ENCODE measurements at places on chromosomes 3 and 15.

GRCh38 chr3:154904328-154904727, 175.8 kb upstream of the MME start:
- peak; percentile 35 for DNase-seq

DNA sequence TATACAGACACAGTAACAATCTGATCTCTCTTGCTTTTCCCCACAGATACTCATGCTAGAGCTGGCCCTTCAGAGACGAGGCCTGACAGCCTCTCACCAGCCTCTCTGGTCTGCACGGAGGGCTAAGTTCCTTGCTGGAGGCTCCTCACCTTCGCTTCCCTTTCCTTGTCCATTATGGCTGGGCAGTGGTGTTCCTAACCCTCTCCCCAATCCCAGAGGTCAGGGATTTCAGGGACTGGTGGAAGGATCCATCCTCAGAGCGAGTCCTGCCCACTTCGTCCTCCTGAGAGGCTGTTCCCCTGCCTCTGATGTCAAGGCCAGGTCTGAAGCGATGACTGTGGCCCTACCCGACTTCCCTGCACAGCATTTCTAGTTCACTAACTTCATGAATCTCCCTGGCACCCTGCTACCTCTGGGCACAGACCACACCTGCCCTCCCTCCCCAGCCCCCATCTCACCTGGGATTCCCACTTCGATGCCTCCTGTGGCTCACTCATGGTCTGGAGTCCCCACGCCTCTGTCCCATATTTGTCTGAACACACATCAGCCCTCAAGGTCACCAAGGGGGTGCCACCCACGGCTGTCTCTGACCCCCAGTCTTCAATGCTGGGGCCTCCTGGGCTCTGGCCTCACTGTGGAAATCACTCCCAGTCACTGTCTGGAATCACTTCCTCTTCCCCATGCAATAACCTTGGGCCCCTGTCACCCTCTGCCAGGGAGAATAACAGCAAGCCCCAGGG, 124.9 kb upstream of the PRR20G start:
- DNase-seq, result no peak

- DNase-seq, result no peak
Observed at GRCh38 chr15:48419896-48420295, 88.7 kb downstream of the DUT start.

GRCh38 chr15:37102305-37103162, 2.2 kb upstream of the MEIS2 start:
- DNase-seq, result no peak

- no peak for DNase-seq
Observed at GRCh38 chr3:43307226-43307625, 20.9 kb downstream of the SNRK start.

- DNase-seq, result no peak
Observed at GRCh38 chr15:36643551-36643950, 64.1 kb downstream of the CDIN1 start.

GRCh38 chr3:73685061-73685460, 60.3 kb upstream of the PDZRN3 start:
- DNase-seq, result peak; percentile 79

GRCh38 chr15:60540002-60540651, 61.2 kb upstream of the ICE2 start:
- no peak for DNase-seq

GRCh38 chr15:45551676-45552075, 29.1 kb upstream of the SLC30A4 start:
- DNase-seq, result no peak

- DNase-seq, result no peak
Observed at GRCh38 chr3:150384296-150385212, 23.5 kb upstream of the TSC22D2 start.

GRCh38 chr3:174002543-174002942, 605.0 kb downstream of the NLGN1 start:
- no peak for DNase-seq

DNA sequence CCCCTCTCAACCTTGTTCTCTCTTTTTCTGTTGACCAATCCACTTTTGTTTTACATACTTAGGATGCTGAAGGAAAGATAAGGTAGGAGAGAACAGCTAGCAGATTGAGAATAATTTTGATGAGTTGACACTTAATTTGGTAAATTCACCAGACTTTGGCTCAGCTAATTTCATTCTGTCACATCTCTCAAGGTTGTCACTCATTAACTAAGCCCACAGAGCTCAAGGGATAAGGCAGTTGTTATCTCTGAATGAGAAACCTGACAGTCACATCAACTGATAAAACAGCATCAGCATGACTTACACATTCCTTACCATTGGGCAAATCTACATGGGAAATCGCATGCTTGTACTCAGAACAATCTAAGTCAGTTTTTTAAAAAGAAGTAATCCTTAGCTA, 591.4 kb downstream of the NLGN1 start:
- DNase-seq, result no peak

DNA sequence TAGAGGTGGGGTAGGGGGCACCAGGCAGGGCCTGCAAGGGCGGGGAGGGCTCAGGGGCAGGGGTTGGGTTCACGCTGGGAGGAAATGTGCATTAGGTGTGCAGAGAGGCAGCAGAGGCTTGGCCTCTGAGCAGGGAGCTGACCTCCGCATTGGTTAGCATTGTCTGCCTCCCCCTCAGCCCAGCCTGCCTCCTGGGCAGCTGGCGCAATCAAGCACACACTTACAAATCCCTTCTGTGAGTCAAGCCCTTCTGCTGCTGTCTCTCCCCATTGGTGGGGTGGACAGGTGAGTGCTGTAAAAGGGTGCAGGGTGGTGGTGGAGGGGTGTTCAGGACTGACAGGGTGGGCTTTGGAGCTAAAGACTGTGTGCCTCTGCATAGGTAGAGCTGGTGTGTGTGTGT, 9.3 kb downstream of the LOXL1 start:
- no peak for DNase-seq

DNA sequence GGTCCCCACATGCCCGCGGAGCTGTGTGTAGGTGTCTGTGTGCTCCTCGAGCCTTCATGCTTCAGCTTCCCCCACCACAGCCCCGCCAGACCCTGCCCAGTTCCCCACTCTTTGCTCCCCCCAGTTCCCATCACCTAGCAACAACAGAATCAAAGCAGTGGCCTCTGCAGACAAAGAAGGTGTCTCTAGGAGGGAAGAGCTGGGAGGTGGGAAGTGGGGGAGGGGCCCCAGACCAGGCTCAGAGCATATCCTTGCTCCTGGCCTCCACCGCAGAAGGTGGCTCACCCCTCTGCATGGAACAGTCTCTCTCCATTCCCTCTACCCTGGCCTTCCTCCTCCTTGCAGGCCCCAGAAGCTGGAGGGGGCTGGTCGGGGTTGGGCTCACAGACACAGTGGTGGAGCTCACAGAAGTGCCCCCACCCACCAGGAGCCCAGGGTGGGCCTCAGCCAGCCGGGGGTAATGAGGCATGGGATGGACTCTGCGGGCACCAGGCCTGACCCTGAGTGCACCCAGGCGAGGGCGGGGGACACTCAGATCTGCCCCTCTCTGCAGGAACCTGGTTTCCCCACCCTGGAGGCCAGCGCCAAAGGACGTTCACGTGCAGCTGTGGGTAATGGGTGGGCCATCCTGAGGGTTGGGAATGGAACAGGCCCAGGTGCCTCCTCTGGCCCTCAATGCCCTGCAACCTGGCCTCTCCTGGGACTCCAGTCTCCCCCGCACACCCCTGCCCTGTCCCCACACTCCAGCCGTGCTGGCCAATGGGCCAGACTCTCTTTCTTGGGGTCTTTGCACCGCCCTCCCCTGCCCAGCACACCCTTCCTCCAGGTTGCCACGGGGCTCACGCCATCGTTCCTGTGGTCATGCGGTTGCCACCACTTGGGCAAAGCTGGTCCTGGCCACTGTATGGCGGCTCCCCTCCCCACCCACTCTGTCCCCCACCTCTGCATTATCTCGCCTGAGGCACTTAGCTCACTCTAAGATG, 53.4 kb downstream of the TPRA1 start:
- DNase-seq, result peak; percentile 65

DNA sequence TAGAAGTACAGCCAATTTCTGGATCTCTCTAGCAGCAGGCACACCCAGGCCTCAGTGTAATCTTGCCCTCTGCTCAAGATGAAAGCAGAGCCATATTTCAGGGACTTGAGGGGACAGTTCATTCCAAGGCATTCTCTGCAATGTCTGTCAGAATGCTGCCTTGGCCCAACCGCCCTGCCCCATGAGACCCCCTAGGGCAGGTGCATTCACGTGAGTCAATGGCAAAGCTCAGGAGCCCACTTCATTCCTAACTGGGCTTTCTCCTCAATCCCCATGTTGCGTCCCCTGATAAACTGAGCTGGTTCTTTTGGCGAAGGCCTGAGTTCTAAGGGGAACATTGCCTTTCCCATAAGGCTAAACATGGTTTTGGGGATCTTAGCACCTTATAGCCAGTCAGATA, 9.5 kb downstream of the SNTN start:
- DNase-seq, result no peak

GRCh38 chr15:69194854-69195253, 34.4 kb downstream of the GLCE start:
- DNase-seq, result no peak

GRCh38 chr15:63598473-63599400, 1.6 kb downstream of the FBXL22 start:
- no peak for DNase-seq

GRCh38 chr3:166661621-166662020, 718.5 kb downstream of the ZBBX start:
- DNase-seq, result no peak

GRCh38 chr3:42639192-42639591, 14.3 kb upstream of the ZBTB47 start:
- DNase-seq, result no peak

DNA sequence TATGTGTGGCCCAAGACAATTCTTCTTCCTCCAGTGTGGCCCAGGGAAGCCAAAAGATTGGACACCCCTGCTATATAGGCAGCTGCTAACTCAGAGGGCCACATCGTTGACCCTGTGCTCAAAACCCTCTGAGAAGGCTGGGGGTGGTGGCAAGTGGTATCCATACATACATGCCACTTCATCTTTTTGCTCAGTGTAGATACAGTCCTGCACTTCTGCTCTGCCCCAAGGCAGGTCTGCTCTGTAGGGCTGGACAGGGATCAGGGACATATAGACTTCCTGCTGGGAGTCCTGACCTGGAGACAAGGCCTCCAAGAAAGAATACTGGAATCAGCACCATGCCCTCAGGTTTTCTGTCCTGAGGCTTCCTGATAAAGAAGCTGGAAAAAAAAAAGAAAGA, 4.5 kb upstream of the HCN4 start:
- DNase-seq, result no peak

- no peak for DNase-seq
Observed at GRCh38 chr15:41024131-41024530, 70.9 kb downstream of the CHAC1 start.

GRCh38 chr3:48285132-48285531, 44.2 kb downstream of the ZNF589 start:
- no peak for DNase-seq

DNA sequence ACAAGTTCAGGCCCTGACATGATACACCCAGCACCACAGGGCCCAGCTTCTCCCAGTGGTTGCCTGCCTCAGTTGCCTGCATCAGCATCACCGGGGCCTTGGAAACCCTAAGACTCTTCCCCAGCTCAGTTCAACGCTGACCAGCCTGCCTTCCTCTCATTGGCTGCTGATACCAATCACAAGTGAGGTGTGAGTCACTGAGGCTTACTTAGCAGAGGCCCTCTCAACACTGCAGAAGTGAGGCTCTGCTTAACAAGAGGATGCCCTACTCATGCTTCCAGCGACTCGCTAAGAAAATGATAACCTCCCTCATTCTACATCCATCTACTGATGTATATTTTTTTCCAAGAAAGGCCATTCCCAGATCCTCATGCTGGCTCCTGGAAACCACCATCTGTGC, 151.9 kb downstream of the ADAMTS17 start:
- no peak for DNase-seq

DNA sequence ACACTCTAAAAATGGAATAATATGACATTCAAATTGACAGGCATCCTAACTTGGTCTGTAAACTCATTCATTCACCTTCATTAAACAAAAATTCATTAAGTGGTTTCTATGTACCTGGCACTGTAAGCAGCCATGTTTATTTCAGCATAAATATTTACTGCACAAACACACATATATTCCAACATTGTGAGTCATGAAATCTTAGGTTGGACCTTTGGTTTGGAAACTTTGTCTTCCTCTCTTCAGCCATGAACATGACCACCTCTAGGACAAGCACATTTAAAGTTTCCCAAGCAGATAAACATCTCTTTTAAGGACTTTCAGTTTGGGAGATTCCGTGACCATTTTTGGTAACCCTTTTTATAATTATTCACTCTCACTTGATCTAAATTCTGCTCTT, 131.8 kb downstream of the TPRG1 start:
- no peak for DNase-seq

DNA sequence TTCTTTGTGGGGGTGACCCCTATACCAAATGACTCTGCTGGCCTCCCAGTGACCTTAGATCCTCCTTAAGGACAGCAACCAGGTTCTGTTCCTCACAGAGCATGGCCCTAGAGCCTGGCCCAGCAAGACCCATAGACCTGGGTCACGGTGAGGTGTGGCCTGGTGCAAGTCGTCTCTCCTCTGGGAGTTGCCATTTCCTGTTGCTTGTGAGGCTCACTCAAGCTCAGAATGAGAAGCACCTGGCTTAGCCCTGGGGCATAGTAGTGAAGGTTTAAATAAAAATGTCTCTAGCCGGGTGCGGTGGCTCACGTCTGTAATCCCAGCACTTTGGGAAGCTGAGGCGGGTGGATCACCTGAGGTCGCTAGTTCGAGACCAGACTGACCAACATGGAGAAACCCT, 131.3 kb downstream of the SMAD6 start:
- no peak for DNase-seq

DNA sequence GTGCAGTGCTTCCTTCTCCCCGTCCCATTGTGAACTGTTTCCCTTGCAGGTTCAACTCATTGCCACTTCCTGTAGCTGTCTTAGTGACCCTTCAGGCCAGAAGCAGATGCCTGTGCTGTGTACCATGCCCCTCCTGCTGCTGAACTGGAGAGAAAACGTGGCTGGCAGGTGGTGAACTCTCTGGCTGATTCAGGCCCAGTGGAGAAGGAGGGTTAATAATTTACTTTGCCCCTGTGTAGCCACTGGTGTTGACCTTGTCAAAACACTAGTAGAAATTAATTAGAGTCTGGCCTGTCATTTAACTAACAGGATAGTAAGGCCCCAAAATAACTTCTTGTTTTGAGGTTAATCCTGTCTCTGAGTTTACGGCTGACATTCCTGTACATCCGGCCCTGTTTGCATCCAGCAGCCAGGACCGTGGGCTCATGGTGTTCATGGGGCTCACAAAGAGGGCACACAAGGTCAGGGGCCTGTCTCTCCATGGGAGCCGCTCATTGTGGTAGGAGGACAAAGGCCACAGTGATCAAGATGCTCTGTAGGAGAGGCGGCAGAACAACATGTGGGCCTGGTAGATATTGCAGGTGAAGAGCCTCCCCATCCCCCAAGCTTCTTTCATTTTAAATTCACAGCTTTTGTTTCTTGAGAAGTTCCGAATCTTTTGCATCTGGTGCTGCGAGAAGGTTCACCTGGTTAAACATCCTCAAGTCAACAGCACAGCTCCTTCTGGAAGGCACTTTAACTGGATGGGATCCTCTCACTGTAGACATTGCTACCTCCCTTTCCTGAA, 101.6 kb downstream of the CGNL1 start:
- no peak for DNase-seq

DNA sequence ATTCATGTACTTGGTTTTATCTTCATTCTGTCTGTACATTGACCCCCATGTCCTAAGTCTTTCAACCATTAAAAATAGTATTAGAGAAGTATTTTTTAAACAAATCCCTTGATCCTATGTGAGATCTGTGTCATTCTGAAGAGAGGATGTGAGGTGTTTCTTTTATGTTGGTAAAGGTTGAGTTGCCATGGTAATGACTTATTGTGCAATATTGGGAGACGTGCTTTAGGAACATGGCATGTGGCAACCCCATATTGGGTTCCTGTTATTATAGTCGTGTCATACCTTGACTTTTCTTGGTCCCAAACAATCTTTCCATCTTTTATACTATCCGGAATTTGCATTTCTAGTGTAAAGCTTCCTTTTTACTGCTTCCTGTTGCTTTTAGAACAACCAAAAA, 203.1 kb downstream of the KCNAB1 start:
- DNase-seq, result no peak
